ENCODE measurements at places on chromosomes 4 and X.

DNA sequence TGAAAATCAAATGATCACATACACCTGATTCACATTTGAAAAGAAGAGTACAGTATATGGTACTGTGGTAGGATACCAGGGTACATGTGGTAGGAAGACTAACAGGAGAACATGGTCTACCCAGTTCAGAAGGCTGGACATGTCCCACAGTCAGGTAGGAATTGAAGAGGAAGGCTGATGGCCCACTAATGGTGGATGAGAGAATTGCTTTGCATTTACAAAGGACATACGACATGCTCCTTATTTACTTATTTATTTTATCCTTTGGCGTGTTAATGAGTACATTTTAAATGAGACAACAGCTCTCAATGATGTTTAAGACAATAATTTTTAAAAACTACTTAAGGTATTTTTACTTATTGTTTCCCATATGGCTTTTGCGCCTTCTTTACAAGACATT is 106.7 kb upstream of the BMP2K start:
- no peak for DNase-seq

DNA sequence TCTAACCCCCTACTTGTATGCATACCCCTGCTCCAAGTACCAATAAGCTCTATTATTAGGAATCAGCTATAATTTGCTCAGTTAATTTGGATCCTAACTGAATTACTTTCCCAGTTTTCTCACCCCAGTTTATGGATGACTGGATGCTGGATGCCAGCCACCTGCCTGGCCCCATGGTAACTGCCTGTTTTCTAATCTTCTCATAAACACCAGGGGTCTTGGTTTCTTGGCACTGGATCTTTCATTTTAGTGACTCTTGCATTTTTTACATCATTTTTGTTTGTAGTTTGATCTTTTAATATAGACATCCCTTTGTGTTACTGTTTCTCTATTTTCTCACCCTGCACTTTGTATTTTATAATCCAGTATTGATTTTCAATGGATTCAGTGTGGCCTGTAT is 246.8 kb downstream of the ADGRL3 start:
- no peak for DNase-seq

- no peak for DNase-seq
Observed at GRCh38 chr4:108303488-108304177, 134.9 kb upstream of the LEF1 start.

- DNase-seq: no peak
Observed at GRCh38 chrX:386239-386767, 404 bp downstream of the PPP2R3B start.

DNA sequence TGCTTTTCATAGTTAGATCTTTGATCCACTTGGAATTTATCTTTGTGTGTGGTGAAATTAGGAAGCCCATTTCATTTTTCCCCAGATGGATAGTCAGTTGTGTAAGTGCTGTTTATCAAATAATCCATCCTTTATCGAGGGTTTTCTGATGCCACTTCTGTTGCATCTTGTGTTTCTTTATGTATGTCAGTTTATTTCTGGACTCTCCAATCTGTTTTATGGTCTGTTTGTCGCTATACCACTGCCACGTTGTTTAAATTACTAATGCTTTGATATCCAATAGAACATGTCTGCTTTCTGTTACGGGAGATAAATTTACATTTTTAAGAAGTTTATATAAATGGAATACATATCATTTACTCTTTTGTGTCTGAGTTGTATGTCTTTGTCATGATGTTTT is 21.0 kb downstream of the CD38 start:
- DNase-seq: no peak

DNA sequence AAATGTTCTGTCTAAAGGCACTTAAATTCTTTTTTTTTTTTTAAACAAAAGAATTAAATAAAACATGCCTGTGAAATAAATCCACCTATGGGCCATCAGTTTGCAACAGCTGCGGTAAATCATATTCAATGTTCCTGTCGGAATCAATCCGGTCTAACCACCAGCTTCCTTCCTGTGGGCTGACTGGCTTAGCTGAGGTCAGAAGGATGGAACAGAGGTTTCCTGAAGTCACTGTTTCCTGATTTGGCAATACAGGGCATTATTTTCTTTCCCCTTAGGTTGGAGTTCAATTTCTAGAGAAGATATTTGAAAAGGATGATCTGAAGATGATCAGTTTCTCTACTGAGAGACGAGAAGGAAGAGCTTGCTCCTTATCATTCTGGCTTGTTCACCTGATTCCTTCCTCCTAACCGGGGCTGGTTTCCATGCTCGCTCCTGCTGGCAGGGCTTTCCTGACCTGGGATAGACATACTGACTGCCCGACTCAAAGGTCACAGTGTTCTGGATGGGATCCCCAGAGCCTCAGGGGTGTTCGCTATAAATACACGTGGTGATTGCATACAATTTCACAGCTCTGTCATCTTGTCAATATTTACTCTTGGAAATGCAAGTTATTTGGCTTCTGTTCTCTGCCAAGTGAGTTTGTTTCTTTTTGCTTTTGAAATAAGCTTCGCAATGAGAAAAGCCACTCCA is 21.7 kb downstream of the PDLIM3 start:
- DNase-seq: no peak

GRCh38 chrX:7318241-7318640 is 170.3 kb upstream of the PUDP start:
- DNase-seq: no peak

GRCh38 chr4:151784706-151785105 is 23.9 kb upstream of the GATB start:
- DNase-seq: no peak

DNA sequence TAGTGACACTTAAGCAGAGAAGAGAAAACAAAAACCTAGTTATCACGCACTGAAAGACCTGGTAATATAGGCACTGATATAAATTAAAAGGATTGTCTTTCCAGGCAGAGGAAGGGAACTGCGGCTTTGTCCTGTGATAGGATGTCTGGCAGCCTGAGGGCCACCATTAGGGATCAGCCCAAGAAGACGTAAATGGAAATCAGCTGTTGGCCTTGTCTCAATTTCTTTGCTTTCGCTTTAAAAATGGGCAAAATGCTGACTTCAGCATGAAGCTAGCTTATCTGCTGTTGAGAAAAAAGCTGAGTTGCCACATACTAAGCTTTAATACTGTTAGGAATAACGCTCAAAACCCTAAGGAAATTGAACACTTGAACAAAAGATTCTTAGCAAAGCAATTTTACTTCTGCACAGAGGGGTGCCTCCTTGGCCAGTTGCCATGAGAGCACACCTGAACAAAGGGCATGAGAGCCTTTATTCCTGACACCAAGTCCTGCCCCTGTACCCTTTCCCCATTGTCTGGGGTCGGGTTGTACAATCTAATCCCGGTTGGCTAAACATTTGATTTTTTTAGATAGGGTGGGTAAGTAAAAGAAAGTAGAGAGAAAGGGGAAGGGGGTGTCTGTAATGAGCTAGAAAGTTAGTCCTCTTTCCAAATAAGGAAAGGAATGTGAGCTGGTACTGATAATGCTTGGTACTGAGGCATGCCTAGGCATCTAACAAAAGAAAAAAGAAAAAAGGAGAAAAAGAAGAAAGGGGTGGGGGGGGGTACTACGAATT is 85.1 kb upstream of the UCP1 start:
- no peak for DNase-seq

- DNase-seq: no peak
Observed at GRCh38 chr4:76194325-76194724, 19.3 kb downstream of the SCARB2 start.

All from GM10248 (cell line).